Vein endothelial cell (primary cell): ENCODE measurements at places on chromosomes 6 and 20. TPM values are rescaled to one million over a fixed set of nuclear protein-coding genes. Genes with fewer than 3 reads are reported as not detected.

ACTL10 gene
- total RNA-seq, result 2.8 and 3.3 TPM in 2 replicates

LRRC73 gene
- 0.19 and 0.65 TPM in 2 replicates for total RNA-seq

GPR6 gene
- total RNA-seq, result not detected in 2 replicates

GSTA2 gene
- not detected in 2 replicates for total RNA-seq

ELOVL4 gene
- 0.98 and 1.4 TPM in 2 replicates for total RNA-seq

NMBR gene
- under 0.01 TPM in 1 of 2 replicates, not detected in the other for total RNA-seq

MANEA gene
- 13.1 TPM in 2 replicates for total RNA-seq

ANKRD66 gene
- total RNA-seq, result not detected in 2 replicates

CFAP206 gene
- total RNA-seq, result 0.29 and 0.65 TPM in 2 replicates

PHACTR3 gene
- under 0.01 and 0.57 TPM in 2 replicates for total RNA-seq

MYT1 gene
- total RNA-seq, result not detected in 2 replicates

SIRPB1 gene
- 0.10 and 1.6 TPM in 2 replicates for total RNA-seq

CYB5R4 gene
- 5.9 and 7.6 TPM in 2 replicates for total RNA-seq

LGSN gene
- not detected in 2 replicates for total RNA-seq

ID4 gene
- not detected in 2 replicates for total RNA-seq

DEFB110 gene
- not detected in 2 replicates for total RNA-seq

HLA-DOA gene
- not detected in 2 replicates for total RNA-seq

CLDN20 gene
- not detected in 2 replicates for total RNA-seq

DPM1 gene
- 49.3 and 73.3 TPM in 2 replicates for total RNA-seq

HLA-DQB1 gene
- total RNA-seq, result not detected in 2 replicates

OR2B2 gene
- not detected in 2 replicates for total RNA-seq

TASP1 gene
- total RNA-seq, result 6.5 and 9.6 TPM in 2 replicates

LPIN3 gene
- total RNA-seq, result 0.65 and 1.1 TPM in 2 replicates

MKKS gene
- 3.9 and 7.5 TPM in 2 replicates for total RNA-seq

LAMP5 gene
- total RNA-seq, result 0.98 and 1.1 TPM in 2 replicates

SMPDL3A gene
- total RNA-seq, result 4.2 and 6.4 TPM in 2 replicates

PPT2 gene
- 13.5 and 81.7 TPM in 2 replicates for total RNA-seq

STMND1 gene
- total RNA-seq, result not detected in 2 replicates

BANF2 gene
- not detected in 2 replicates for total RNA-seq
